NCI-H1417 (cell line): ENCODE measurements at places on chromosomes 5 and 9.

DNA sequence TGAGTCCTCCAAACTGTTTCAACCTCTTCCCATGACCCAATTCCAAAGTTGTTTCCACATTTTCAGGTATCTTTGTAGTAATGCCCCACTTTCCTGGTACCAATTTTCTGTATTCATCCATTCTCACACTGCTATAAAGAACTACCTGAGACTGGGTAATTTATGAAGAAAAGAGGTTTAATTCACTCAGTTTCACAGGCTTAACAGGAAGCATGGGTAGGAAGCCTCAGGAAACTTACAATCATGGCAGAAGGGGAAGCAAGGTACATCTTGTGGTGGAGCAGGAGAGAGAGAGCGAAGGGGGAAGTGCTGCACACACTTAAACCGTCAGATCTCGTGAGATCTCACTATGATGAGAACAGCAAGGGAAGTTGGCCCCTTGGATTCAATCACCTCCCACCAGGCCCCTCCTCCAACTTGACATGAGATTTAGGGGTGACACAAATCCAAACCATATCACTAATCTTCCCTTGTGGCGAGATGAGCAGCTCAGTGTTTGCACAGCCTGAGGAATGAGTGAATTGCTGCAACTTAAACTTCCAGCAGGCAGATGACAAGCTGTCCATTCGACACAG is 42.9 kb downstream of the TRIP13 start:
- no peak for DNase-seq

DNA sequence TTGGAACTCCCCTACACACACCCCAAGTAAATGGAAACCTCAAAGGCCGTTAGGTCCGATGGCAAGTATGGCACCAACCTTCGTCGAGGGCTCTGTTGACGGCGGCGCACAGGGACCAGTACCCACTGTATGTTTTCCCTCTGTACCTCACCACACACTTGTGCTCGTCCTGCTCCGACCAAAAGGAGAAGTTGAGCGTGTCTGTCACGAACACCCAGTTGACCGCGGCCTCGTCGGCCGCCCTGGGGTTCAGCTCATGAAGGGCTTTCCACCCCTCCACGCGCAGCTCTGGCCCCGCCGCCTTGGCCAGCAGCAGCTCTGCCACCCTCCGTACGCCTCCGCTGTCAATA is 24.0 kb downstream of the HNRNPK start:
- DNase-seq = no peak

GRCh38 chr5:32421075-32421474 is 23.5 kb downstream of the ZFR start:
- no peak for DNase-seq

DNA sequence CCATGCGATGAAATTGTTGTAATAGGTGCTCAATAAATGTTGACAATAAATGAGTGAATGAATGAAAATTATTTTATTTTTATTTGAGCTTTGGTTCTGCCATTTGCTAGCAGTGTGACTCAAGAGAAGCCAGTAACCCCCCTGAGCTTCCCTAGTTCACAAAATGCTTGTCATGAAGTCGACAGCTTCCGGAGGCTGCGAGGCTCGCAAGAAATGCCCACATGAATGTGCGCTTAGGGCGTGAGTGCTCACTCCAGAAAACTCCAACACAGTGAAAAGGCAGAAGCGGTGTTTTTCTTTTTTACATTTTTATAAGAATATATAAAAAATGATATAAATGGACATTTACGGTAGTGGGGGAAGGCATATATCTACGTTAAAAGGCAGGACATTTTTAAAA is 26.5 kb downstream of the CDKN2A start:
- no peak for DNase-seq

DNA sequence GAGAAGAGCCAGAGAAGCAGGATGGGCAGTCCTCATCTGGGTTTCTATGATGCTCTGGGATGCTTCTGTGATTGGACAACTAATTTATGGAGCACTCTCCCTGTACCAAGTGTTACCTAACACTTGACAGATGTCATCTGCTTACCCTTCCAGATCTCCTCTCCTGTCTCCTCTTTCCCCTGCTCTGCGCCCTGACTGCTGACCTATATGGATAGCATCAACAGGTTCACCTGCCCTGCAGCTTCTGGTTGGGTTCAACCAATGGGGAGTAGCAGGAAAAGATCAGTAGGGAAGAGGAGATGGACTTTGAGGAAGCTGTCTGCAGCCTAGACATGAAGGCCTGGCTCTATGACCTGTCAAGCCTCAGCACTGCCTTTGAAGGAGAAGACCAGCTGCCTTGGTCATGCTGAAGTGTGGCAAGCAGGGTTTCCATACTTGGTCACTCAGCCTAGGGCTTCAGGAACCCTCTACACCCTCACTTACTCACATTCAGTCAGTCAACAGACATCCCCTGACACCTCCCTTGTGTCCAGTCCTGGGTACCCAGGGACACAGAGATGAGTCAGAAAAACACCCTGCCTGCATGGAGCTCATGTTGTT is 11.3 kb upstream of the P4HA2 start:
- DNase-seq = no peak
